ENCODE measurements at places on chromosomes 1 and 21. TPM values are rescaled to one million over a fixed set of nuclear protein-coding genes. Genes with fewer than 3 reads are reported as not detected.

BEST4 gene
- 0.27 TPM for polyA plus RNA-seq

RASAL2 gene
- polyA plus RNA-seq = 12.3 TPM

ZNF593OS gene
- polyA plus RNA-seq = 1.5 TPM

DCDC2B gene
- 0.66 TPM for polyA plus RNA-seq

C1QB gene
- polyA plus RNA-seq = 13.1 TPM

KCNA2 gene
- 0.71 TPM for polyA plus RNA-seq

B3GALT2 gene
- polyA plus RNA-seq = 7.9 TPM

TTLL10 gene
- polyA plus RNA-seq = 0.35 TPM
